ENCODE measurements at places on chromosomes 1 and 21.

GRCh38 chr1:12424087-12424529 is 193.9 kb downstream of the DHRS3 start:
- no peaks in the 10 kb centered on the region for H3K27me3 ChIP-seq
- peaks cover 16% of the 10 kb centered on the region for H3K4me1 ChIP-seq
- no peak overlapping the region for H3K27ac ChIP-seq
- DNase-seq = no peak

- DNase-seq = no peak
- H3K4me3 ChIP-seq = no peak overlapping the region
Measured at GRCh38 chr1:83950106-83950661, 48.7 kb downstream of the TTLL7 start.

DNA sequence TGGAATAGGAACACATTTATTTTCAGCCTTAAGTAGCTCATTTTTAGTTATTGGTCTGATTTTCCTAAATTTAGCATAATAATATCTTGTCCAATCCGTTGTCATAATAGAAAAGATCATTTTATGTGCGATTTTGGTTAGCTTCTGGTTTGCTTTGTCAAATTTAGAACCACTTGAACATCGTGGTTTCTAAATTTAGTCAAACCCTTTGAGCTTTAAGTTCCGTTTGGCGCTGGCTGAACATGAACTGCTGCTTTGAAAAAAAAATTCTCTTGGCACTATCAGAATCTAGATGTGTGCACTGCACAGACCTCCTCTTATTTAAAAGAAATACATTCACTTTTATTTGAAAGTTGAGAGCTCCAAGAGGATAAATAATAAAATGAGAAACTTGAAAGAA is 370.6 kb downstream of the PTPRC start:
- H3K27me3 ChIP-seq = no peaks in the 10 kb centered on the region
- H3K27ac ChIP-seq = peak overlapping the region; percentile 31
- H3K4me3 ChIP-seq = no peak overlapping the region
- H3K36me3 ChIP-seq = peaks cover 1% of the 10 kb centered on the region
- peaks cover 7% of the 10 kb centered on the region for H3K4me1 ChIP-seq

GRCh38 chr1:177307771-177308170 is 137.0 kb downstream of the BRINP2 start:
- peaks cover 4% of the 10 kb centered on the region for H3K27me3 ChIP-seq
- H3K27ac ChIP-seq = no peak overlapping the region
- DNase-seq = no peak
- H3K36me3 ChIP-seq = no peaks in the 10 kb centered on the region
- no peaks in the 10 kb centered on the region for H3K4me1 ChIP-seq

DNA sequence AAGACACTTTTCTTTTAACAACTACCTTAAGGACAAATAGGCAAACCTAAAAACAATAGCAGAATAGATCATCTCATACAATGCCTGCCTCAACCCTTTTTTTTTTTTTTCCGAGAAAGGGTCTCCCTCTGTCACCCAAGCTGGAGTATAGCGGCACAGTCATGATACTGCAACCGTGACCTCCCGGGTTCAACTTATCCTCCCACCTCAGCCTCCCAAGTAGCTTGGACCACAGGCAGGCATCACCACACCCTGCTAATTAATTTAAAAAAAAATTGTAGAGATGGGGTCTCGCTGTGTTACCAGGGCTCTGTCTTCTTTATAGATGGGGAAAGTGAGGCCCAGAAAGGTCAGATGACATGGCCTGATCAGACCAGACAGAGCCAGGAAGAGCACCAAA is 7.9 kb downstream of the SH3BGRL3 start:
- peak overlapping the region; percentile 99 for H3K27ac ChIP-seq
- H3K27me3 ChIP-seq = no peaks in the 10 kb centered on the region
- peaks cover 91% of the 10 kb centered on the region for H3K4me1 ChIP-seq
- H3K4me3 ChIP-seq = peak overlapping the region; percentile 31
- H3K36me3 ChIP-seq = peaks cover 13% of the 10 kb centered on the region

DNA sequence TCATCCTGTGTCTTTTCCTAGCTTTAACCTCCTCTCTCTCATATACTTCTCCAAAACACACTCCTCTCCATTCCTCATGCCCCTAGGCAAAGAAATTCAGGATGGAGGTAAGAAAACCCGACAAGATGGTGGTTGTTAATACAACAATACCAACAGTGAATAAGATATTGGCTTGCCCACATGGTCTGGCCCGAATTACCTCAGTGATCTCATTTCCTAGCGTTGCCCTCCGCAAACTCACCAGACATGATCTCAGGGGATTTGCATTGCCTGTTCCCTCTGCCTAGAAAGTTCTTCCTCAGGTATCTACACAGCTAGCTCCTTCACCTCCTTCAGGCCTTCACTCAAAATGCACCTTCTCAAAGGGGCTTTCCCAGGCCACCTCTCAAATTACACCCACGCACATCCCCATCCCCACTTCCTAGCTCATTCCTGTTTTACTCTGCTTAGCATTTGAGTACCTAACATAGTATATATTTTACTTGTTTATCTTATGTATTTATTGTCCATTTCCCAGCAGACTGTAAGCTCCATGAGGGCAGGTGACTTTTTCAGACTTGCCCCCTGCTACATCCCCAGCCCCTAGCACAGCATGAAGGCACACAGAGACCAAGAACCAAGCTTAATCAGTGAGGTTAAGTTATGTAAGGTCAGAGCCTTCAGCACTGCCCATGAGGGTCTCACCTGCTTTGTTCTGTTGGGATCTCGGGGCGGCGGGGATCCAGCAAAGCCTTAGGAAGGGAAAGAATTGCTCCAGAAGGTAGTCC is 10.2 kb upstream of the UBR4 start:
- no peak overlapping the region for H3K4me3 ChIP-seq
- peak overlapping the region; percentile 77 for H3K27ac ChIP-seq
- H3K27me3 ChIP-seq = no peaks in the 10 kb centered on the region
- peak; percentile 11 for DNase-seq

- H3K4me3 ChIP-seq = no peak overlapping the region
- no peaks in the 10 kb centered on the region for H3K27me3 ChIP-seq
- H3K36me3 ChIP-seq = peaks cover 29% of the 10 kb centered on the region
Measured at GRCh38 chr21:42570841-42571387, 57.3 kb downstream of the SLC37A1 start.

DNA sequence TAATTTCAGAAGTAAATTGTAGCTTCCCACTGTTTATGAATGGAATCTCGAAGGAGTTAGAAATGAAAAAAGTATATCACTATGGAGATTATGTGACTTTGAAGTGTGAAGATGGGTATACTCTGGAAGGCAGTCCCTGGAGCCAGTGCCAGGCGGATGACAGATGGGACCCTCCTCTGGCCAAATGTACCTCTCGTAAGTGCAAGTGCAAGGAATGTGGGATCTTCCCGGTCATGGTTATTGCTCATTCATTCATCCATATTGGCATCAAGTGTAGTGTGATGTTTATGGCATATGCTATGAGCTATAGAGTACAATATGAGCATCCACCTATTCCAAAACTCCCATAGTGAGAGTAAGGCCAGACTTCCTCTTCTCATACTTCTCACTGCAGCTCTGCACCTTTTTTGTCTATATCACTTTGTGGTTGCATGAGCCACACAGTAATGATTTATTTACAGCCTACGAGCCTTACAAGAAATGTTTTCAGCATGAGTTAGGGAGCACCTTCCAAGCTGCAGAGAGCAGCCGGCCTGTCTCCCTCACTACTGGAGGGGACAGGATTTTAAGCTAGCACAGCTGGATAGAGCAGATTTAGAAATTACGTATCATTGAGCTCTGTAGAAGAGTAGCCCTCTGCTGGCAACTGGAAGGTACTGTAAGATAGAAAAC is 24.9 kb upstream of the CR1L start:
- no peak overlapping the region for H3K4me3 ChIP-seq
- no peak overlapping the region for H3K27ac ChIP-seq
- DNase-seq = peak; percentile 10
- H3K4me1 ChIP-seq = peaks cover 2% of the 10 kb centered on the region
- H3K36me3 ChIP-seq = no peaks in the 10 kb centered on the region

- no peak overlapping the region for H3K27ac ChIP-seq
- no peak overlapping the region for H3K4me3 ChIP-seq
- H3K36me3 ChIP-seq = no peaks in the 10 kb centered on the region
- H3K27me3 ChIP-seq = peaks cover 54% of the 10 kb centered on the region
Measured at GRCh38 chr1:148307583-148308185, 155.6 kb upstream of the NBPF11 start.

DNA sequence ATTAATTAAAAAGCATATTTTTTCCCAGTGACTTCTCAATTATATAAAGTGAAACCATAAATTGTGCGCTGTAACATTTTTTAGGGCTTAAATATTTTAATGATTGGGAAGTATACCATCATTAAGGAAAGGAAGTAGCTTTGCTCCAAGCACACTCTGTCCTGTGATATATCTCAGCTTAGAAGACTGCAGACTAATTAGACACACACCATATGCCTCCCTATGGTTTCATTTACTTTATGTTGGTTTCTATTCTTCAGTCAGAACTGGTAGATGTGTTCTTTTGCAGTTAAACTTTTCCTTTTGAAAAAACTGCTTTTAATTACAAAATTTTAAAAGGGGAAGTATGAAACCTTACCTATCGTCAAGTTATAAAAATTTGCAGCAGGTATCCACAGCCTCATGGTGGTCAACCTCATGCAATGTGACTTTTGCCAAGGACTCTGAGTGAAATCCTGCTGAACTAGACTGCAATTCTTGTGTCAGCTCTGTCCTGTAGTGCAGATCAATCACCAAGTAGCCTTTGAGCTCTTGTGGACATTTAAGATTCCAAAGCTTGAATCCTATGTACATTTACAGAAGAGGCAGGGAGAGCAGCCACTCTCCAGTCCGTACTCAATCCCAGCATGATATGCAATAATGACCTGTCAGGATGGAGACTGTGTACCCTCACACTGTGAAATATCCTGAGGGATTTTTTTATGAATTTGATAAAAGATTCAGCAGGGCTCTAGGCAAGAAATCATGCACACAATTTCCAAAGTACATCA is 149.1 kb downstream of the AMY1C start:
- no peaks in the 10 kb centered on the region for H3K4me1 ChIP-seq
- H3K27me3 ChIP-seq = no peaks in the 10 kb centered on the region
- H3K27ac ChIP-seq = no peak overlapping the region
- H3K36me3 ChIP-seq = no peaks in the 10 kb centered on the region

DNA sequence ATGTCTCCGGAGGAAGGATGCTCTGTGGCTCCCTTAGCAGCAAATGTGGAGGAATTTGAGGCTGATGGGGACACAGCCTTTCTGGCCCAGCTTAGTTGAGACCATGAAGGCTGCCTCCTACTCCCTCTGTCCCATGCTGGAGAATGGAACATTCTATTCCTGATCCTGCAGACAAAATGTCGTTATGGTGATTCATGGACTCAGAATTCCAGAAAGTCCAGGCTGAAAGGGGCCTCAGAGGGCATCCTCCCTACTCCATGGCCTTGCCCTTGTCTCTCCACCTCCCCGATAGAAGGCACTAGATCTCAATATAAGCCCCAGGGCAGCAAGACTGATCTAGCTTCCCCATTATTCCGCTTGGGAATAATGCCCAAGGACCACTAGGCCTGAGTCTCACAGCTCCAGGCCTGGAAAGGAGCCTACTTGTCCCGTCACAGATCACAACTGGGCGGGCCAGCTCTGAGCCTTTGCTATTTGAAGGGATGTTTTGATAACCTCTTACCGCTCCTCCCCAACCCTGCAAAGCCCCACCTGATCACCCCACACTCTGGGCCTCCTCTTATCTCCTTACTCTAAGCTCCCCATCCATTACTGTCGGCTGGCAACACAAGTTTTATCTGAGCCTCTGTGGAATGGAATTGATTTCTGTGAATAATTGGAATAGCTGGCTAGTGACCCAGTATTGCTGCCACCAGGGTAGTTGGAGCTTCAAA is 52.8 kb upstream of the TRABD2B start:
- H3K4me3 ChIP-seq = no peak overlapping the region
- DNase-seq = no peak
- H3K4me1 ChIP-seq = no peaks in the 10 kb centered on the region
- H3K27me3 ChIP-seq = peaks cover 11% of the 10 kb centered on the region
- H3K27ac ChIP-seq = no peak overlapping the region

DNA sequence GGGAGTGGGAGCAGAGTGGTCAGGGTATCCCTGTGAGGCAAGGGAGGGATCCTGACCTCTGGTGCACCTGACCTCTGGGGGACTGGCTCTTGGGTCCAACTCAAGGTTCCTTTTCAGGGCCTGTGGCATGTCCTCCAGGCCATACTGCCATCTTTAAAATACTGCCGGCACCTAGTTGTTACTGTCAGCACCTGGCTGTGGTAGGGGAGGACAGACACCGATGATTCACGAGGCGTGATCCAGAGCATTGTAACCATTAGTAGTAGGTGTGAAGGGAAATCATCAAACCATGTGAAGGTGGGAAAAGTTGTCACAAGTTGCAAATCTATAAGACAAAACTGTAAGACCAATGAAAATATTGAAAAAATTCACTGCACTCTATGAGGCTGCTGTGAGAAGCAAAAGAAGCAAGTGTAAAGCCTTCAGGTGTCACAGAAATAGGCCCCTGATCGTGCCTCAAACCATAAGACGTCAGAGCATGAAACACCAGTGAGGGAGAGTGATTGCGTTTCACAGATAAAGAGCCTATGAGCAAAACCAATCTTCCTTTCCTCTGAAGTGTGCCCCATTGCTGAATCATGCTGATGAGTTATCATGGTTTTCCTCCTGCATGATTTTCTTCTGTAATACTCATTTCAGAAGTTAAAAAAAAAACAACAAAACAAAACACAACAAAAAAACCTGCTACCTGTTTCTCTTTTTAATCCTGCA is 55.3 kb downstream of the CDC7 start:
- peak overlapping the region; percentile 51 for H3K4me3 ChIP-seq
- no peaks in the 10 kb centered on the region for H3K36me3 ChIP-seq
- peak overlapping the region; percentile 91 for H3K27ac ChIP-seq
- DNase-seq = peak; percentile 79

- no peaks in the 10 kb centered on the region for H3K27me3 ChIP-seq
- H3K36me3 ChIP-seq = peaks cover 48% of the 10 kb centered on the region
- DNase-seq = no peak
- no peak overlapping the region for H3K4me3 ChIP-seq
- H3K4me1 ChIP-seq = peaks cover 16% of the 10 kb centered on the region
Measured at GRCh38 chr1:204530932-204531331, 14.7 kb downstream of the MDM4 start.

GRCh38 chr1:58597996-58598395 is 20.9 kb upstream of the TACSTD2 start:
- DNase-seq = no peak
- peaks cover 38% of the 10 kb centered on the region for H3K27me3 ChIP-seq
- H3K36me3 ChIP-seq = no peaks in the 10 kb centered on the region
- no peaks in the 10 kb centered on the region for H3K4me1 ChIP-seq

DNA sequence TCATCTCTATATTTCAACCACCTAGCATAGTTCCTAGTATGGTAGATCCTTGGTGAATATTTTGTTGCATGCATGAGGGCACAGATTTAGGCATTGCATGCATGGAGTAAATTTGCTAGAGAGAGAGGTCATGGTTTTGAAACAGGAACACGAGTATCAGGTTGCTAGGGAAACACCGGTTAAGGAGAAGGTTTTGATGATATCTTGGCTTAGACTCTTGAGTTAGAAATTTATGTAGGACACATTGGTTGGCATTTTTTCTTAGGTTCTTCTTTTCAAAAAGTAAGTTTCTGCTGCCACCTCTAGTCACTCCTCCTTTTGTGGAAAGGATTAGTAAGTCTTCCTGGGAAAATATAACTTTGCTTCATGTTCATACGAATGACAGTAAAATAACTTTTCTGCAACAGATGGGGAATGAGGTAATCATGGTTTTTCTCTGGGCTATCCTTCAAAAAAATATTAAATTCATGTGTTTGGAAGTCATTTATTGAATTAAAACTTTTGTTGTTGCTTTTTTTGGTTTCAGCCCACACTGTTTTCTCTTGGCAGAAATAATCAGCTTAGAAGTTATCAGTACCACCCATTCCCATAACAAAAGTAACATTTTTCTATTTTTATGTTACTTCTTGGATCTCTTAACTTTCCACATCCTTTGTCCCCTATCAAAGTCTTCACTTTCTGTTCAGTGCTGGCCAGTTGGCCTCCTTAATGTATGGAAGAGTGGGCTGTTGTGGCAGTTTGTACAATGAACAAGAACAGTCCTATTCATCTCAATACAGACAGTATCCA is 97.3 kb downstream of the PLA2G4A start:
- no peak for DNase-seq
- no peaks in the 10 kb centered on the region for H3K4me1 ChIP-seq
- H3K4me3 ChIP-seq = no peak overlapping the region
- H3K27me3 ChIP-seq = no peaks in the 10 kb centered on the region

All from activated CD4-positive, alpha-beta memory T cell treated with anti-CD3 and anti-CD28 coated beads for 36 hours (primary cell).